ENCODE measurements at places on chromosomes 6 and 20. TPM values are rescaled to one million over a fixed set of nuclear protein-coding genes. Genes with fewer than 3 reads are reported as not detected.
A peak's percentile ranks its signal among the peaks of the same experiment; 100 is the strongest.

GRCh38 chr6:157107915-157108651, 215.2 kb downstream of the TMEM242 start:
- no peak overlapping the region for H3K27ac ChIP-seq
- DNase-seq = no peak
- H3K4me3 ChIP-seq = no peak overlapping the region
- H3K27me3 ChIP-seq = no peaks in the 10 kb centered on the region
- peaks cover 4% of the 10 kb centered on the region for H3K4me1 ChIP-seq

- peaks cover 57% of the 10 kb centered on the region for H3K4me1 ChIP-seq
- no peak overlapping the region for H3K27ac ChIP-seq
- peak overlapping the region; percentile 44 for H3K4me3 ChIP-seq
- no peak for DNase-seq
These were observed 2.2 kb upstream of the TUBB2B start for GRCh38 chr6:3229566-3230178.

DNA sequence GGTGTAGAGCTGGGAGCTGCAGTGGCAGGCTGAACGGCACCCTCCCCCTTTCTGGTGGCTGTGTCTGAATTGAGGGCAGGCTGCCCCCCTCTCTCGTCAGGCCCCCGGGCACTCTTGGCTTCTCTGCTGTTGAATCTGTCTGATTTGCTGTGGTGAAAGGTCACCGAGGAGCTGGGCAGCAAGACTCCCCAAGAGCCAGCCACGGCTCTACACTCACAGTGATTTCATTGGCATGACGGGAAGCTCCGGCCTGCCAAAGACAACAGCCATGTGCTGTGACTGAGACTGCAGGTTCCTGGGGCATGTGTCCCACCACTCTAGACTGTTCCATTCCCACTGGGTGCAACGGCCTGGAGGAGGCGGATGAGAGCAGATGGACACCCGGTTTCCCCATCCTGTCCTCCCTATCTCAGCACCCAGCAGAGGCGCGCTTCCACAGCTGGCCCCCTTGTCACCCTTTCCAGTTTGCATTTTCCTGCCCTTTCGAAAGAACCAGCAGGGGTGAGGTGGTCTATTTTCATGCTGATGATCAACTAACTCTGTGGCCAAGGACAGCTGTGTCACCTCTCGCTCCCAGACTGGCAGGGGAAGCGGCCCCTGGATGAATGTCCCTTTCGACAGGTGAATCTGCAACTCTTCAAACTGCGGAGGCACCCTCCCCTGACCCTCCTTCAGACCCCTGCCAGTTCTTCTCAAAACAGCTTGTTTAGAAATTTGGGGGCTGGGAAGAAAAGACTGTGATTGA, 2.2 kb downstream of the APCDD1L start:
- peaks cover 7% of the 10 kb centered on the region for H3K27me3 ChIP-seq
- no peak overlapping the region for H3K4me3 ChIP-seq
- H3K36me3 ChIP-seq = no peaks in the 10 kb centered on the region
- no peak for DNase-seq

GRCh38 chr6:24915641-24916040, 20.1 kb downstream of the RIPOR2 start:
- no peak for DNase-seq
- H3K27me3 ChIP-seq = no peaks in the 10 kb centered on the region
- H3K4me3 ChIP-seq = no peak overlapping the region
- peaks cover 45% of the 10 kb centered on the region for H3K36me3 ChIP-seq
- H3K27ac ChIP-seq = peak overlapping the region; percentile 38
- peaks cover 94% of the 10 kb centered on the region for H3K4me1 ChIP-seq

GRCh38 chr20:17625246-17626051, 55.6 kb downstream of the DSTN start:
- no peaks in the 10 kb centered on the region for H3K27me3 ChIP-seq
- H3K36me3 ChIP-seq = peaks cover 5% of the 10 kb centered on the region
- H3K4me1 ChIP-seq = no peaks in the 10 kb centered on the region
- no peak for DNase-seq

DNA sequence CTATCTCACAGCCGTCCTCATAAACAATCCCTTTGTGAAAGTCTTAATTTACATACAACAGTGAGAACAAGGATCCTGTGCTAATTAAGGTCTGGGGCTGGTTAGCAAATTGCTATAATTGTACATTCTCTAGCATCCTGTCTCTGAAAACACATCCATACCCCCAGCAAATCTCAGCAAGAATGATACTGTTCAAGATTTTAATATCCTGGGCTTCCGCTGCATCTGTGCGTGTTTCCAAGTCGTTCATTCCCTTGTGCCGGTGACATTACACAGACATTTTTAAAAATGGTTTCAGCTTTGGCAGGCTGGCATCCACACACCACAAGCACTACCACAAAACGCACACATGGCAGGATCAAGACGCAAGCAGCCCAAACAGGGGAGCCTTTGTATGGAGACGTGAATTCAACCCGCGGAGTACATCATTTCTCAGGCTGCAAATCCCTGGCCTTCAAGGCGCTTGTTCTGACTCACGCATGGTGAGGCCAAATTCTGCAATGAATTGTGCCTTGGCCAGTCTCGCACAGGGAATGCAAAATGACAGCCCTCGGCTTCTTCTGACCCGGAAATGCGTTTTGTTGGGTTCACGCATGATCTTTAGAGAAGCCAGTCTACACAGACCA, 20.3 kb downstream of the ZMYND8 start:
- peaks cover 22% of the 10 kb centered on the region for H3K4me1 ChIP-seq
- no peaks in the 10 kb centered on the region for H3K27me3 ChIP-seq
- H3K27ac ChIP-seq = no peak overlapping the region
- peaks cover 19% of the 10 kb centered on the region for H3K36me3 ChIP-seq

DNA sequence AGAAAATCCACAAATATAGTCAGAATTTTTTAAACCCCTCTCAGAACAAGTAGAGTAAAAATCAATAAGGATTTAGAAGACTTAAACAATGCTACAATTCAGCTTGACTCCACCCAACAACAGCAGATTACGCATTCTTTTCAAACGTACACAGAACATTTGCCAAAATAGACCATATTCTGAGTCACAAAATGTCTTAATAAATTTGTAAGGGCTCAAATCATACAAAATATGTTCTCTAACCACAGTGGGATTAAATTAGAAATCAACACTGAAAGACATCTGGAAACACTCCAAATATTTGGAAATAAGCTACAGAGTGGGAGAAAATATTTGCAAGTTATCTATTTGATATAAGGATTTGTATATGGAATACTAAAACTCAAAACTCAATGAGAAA, 164.2 kb upstream of the AKAP12 start:
- no peaks in the 10 kb centered on the region for H3K27me3 ChIP-seq
- no peak for DNase-seq
- no peak overlapping the region for H3K27ac ChIP-seq
- no peaks in the 10 kb centered on the region for H3K4me1 ChIP-seq
- no peaks in the 10 kb centered on the region for H3K36me3 ChIP-seq

DNA sequence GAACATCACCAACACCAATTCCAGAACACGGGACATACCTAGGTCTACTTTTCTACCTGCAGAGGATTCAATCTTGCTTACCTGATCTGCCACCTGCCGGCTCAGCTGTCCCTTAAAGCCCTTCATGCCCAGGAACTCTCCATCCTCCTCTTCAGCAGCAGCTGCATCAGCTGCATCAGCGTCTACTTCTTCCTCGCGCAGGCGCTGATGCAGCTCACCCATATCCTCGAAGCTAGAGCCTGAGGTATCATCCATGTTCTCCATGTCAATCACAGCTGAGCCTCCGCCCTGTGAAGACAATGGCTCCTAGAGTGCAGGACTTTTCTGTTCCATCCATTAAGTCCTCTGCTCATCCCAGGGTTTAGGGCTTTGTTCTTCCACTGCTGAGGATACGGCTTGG, 918 bp downstream of the YIPF3 start:
- H3K4me3 ChIP-seq = peak overlapping the region; percentile 91
- no peaks in the 10 kb centered on the region for H3K27me3 ChIP-seq
- H3K4me1 ChIP-seq = peaks cover 46% of the 10 kb centered on the region
- peaks cover 51% of the 10 kb centered on the region for H3K36me3 ChIP-seq
- no peak for DNase-seq
- peak overlapping the region; percentile 92 for H3K27ac ChIP-seq

GOPC gene
- 37.7 TPM for total RNA-seq

BTBD3 gene
- 0.78 TPM for total RNA-seq

Measured in CD4-positive, alpha-beta memory T cell (primary cell).